ENCODE measurements at places on chromosomes 2 and 18.

GRCh38 chr2:113762377-113763118, 6.1 kb upstream of the SLC35F5 start:
- no peak for DNase-seq

- DNase-seq: no peak
Observed at GRCh38 chr2:222398446-222398885, 25.9 kb upstream of the SGPP2 start.

DNA sequence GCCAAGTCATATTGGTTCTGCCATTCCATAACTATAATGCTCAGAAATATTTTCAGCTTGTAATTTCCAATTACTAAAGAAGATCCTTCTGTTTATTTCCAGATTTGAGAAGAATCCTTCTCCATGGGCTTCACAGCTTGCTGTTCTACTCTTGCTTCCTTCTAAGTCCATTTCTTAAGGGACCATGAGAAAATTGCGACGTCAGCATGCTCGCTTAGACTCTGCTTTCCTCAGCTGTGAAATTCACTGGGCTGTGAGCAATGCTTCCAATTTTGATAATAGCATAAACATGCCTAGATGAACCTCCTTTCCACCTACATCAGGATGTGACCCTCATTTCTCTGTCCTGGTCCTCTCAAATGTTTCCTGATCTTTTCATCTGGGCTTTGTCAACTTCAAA, 145.3 kb upstream of the CDH20 start:
- DNase-seq: no peak

DNA sequence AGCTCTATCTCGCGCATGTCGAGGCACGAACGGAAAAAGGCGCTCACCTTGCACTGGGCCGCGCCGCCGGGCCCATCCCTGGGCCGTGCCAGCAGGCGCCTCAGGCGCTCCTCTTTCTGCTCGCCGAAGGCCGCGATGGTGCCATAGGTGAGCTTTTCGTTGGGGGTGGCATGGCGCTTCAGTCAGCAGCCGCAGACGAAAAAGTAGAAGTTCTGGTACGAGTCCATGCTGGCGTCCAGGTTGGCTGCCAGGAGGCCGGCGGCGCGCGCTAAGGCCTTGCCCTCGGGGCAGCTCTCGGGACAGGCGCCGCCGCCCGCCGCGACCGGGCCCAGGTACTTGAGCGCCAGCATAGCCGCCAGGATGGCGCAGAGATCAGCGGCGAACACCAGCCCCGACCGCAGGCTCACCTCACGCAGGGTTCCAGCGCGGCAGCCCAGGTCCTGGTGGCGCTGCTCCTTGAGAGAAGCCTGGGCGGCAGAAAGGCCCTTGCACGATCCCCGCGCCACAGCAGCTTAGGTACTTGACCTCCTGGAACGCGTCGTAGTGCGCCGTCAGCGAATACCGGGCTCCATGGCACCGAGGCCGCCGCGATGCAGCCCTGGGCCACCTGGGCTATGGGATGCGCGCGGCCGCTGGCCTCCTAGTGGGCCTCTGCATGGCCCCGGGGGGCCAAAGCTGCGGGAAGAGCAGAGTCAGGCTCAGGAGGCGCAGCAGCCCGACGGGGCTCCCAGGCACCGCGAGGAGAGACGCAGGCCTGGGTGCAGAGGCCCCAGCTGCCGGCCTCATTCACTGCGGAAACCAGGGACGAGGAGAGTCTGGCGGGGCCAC, 12.8 kb downstream of the ALPG start:
- DNase-seq: no peak

GRCh38 chr2:195945056-195945455, 123.6 kb downstream of the DNAH7 start:
- DNase-seq: no peak

DNA sequence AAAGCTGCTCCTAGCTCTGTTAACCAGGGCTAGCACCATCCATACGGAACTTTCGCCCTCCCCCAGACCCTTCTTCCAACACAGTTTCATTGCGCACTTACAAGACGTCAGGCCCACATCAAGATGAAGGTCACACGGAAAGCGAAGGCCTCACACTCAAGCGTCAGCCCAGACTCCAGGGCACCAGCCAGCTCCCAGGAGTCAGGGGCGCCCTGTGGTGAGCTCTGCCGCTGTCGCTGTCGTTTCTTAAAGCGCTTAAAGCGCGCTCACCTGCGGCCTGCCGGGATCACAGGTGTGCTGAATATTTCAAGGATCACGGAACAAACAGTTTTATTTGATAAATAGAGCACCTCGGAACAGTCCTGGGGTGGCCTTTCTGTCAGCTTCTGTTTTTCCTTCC, 163.1 kb downstream of the CDH20 start:
- no peak for DNase-seq

DNA sequence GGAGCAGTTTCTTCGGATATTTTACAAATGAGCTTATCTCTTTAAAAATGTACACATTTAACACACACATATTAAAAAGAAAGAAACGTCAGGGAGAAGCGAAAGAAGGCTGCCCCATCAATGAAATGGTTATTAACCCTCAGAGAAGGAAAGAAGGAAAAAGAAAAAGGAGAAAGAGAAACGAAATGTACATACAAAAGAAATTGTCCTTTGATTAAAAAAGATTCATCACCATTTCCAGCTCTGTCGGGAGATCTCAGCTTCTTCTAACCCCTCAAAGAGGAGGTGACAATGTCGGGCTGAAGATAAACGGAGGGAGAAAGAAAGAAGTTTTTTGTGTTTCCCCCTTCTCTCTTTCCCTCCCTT, 1.5 kb downstream of the IKZF2 start:
- DNase-seq: no peak

DNA sequence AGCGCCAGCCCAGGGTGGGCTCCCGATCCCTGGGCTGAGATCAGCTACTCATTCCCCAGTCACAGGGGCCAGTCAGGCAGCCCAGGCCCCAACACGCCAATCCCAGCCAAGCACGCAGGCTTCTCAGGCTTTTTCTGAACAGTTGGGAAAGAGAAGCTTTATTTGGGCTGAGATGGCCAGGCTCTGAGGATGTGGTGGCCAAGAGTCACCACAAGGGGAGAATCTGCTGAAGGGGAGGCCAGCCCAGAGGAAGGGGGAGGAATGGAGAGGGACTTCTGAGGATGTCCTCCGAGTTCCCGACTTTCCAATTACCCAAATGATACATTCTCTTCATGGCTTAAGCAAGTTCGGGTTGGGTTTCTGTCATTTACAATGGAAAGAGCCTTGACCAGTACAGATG, 2.8 kb upstream of the DIPK1C start:
- DNase-seq: no peak

- DNase-seq: no peak
Observed at GRCh38 chr2:234823196-234823876, 128.5 kb upstream of the SH3BP4 start.

- DNase-seq: no peak
Observed at GRCh38 chr18:9519399-9519798, 44.1 kb downstream of the RALBP1 start.

DNA sequence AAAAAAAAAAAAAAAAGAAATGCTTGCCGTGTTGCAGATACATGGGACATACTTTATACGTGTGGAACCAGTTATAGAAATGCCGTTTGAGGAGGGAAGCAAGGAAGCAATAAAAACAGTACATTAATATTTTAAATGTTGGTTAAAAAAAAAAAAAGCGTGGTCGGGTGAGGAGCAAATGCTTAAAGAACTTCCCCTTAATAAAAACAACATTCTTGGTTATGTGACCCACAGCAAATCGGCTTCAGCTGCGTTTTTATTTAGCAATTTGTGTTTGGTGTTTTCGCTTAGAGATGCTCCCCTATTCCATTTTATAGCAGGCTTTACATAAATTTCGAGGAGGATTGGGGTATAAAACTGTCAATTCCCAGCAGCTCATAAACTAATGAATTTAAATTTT, 223.6 kb downstream of the LRRTM1 start:
- no peak for DNase-seq

GRCh38 chr2:226267516-226268289, 531.9 kb downstream of the IRS1 start:
- DNase-seq: no peak

GRCh38 chr2:195343942-195344530, 313.0 kb upstream of the SLC39A10 start:
- DNase-seq: no peak

- no peak for DNase-seq
Observed at GRCh38 chr18:32200766-32201165, 10.9 kb downstream of the MEP1B start.

- no peak for DNase-seq
Observed at GRCh38 chr2:159635006-159635789, 18.9 kb upstream of the BAZ2B start.

- DNase-seq: no peak
Observed at GRCh38 chr2:215483431-215483830, 47.6 kb upstream of the FN1 start.

DNA sequence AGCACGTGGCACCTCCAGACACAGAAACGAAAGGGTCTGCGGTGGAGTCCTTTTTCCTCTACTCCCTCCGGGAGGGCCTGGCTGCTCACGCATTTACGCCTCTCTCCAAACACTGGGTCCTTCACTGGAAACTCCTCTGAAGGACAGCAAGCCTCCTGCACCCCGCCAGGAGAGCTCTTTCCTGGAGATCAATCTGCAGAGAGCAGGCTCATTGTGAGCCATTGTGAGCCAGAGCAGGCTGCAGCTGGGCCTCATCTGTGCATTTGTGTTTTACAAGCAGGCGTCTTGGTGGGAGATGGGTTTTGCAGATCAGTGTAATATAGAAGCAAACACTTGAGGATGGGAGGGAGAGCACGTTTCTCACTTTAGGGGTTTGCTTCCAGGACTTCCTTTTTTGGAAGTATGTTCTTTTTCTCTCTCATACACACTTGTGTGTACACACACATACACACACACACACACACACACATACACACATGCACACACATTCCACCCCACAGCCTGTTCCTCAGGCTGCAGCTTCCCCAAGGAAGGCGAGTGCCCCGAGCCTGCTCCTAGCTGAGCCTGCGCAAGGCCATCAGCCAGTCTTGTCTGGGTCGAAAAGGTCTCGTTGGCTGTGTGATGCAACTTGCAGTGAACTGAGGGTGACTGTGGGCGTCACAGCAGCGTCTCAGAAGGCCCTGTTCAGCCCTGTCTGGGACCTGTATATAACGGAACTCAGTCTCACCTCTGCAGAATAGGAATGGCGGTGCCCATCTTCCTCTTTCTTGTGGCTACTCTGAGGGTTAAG, 163.5 kb downstream of the GLI2 start:
- no peak for DNase-seq

- no peak for DNase-seq
Observed at GRCh38 chr2:136361521-136361920, 243.6 kb upstream of the CXCR4 start.

DNA sequence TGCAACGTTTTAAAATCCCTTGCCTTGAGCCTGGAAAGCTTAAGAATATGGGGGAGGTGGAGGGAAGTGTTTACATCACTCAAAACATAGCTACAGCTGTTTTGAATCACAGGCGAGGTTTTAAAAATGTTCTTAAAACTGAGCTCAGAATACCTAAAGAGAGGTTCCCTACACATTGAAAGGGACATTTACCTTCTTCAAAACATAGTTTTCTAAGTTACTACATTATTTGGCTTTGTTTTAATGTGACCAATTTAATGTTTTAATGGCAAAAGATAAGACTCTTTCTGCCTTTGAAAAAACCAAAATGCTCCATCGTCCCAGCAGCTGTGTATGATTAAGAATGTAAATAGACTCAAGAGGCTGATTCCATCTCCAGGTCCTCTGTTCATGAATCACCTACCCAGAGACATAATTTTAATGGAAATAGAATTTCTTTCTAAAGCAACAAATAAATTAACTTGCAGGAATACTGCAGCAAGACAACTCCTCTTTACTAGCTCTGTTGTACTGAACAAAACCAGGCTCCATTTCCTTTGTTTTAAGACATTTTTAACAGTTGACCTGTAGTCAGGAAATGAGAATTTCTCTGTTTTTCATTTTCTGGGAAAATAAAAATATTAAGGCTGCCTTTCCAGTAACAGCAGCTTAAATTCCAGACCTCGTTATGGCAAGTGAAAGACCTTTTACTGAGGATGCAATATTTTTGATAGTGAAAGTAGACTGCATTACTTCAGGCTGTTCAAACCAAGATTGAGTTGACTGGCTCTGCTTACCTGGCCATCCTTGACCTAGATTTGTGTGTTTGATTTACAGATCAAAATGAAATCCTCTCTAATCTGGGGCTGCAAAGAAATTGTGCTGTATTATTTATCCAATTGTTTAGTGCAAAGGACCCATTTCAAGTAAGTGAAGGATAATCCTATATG, 33.7 kb upstream of the WDR75 start:
- DNase-seq: no peak

DNA sequence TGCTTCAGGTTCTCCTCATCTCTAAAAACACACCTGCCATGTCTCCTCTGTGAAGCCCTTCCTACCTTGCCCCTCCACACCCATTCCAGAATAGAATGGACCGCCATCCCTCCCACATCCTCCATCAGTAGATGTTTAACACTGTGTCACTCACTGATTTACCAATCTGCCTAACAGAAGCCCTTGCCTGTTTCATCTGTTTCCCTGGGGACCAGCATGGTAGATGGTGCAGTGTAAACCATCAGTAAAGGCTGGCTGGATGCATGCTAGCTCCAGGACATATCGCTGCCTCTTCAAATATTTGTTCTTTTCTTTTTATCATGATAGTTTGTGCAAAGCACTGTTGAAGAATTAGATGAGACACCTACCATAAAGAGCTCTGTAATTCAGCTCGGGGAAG, 271.4 kb downstream of the PIEZO2 start:
- DNase-seq: no peak

DNA sequence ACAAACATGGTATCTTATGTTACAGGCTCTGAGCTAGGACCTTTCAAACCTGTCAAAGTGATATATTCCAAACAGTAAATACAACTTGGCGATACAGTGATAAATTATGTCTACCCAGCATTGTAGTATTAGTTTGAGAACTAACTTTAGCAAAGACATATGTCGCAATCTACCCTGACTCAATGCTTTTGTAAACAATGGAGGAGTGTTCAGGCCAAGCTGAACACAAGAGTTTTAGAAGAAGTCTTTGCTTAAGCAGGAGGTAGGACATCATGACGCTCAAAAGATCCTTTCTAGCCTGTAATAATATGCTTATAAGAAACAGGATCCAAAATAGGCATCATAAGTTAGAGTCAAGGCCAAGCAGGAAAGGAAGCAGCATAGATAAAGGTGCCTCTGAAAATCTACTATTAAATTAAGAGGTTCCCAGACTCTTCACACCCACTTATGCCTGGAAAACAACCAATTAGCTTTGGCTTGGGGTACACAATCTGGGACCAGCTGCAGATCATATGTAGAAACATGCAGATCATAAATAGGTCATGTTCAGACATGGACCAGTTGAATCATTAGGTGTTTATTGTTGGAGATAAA, 132.5 kb downstream of the CSRNP3 start:
- DNase-seq: no peak

GRCh38 chr2:225496568-225496967, 97.1 kb downstream of the NYAP2 start:
- DNase-seq: no peak
